D721Med (cell line): ENCODE measurements at places on chromosomes 4 and X.

DNA sequence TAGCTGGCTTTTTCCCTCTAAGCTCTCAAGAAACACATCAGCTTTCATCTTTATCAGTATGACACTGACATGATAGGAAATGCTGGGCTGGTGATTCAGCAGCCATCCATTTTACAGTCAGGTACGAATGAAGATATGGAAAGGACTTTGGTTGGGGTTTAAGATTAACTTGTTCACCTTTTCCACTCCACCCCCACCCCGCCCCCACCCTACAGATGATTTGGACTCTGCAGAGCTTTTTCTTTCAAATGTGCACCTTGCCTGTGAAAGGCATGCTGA is 132.6 kb downstream of the AKAP4 start:
- DNase-seq = no peak

- DNase-seq = no peak
Observed at GRCh38 chrX:39167791-39168190, 366.5 kb downstream of the MID1IP1 start.

- DNase-seq = no peak
Observed at GRCh38 chr4:187193141-187193540, 469.5 kb upstream of the FAT1 start.

GRCh38 chr4:123807866-123808265 is 411.3 kb downstream of the SPRY1 start:
- DNase-seq = no peak

- no peak for DNase-seq
Observed at GRCh38 chr4:48538358-48538757, 48.3 kb downstream of the ZAR1 start.

DNA sequence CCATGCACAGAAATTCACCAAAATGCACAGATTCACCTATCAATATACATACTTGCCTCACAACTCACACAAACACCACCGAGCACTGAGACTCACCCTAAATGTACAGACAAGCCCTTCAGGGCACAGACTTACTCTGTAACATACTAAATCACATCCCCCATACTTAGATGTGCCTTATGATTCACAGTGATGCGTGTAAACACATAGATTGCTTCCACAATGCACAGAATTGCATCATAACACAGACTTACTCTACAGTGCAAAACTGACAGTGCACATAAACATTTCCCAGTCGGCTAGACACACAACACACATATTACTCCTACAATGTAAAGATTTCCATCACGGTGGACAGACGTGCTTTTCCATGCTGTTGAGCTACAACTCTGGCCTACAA is 6.2 kb downstream of the LINC00632 start:
- DNase-seq = no peak

- DNase-seq = no peak
Observed at GRCh38 chr4:142443469-142443868, 402.6 kb downstream of the INPP4B start.

DNA sequence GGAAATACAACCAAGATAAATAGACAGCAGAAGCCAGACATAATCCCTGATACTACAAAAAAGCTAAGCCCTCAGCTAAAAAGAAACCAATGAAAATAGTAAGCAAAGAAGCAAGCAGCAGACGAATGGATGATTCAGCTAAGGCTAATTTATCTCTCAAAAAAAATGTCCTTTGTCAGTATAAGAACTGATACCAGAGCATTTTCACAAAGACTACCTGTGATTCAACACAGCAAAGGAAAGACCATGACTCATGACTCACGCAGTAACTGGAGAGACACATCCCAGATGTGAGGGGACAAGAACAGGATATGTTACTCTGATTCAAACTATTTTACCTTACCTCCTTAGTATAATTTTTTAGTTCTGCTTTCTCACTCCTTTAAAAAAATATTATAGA is 22.7 kb upstream of the TMPRSS11F start:
- no peak for DNase-seq

- DNase-seq = no peak
Observed at GRCh38 chrX:47489507-47490275, 6.7 kb upstream of the ZNF41 start.

GRCh38 chrX:74420196-74421035 is 877 bp upstream of the SLC16A2 start:
- no peak for DNase-seq

GRCh38 chr4:47852136-47852535 is 14.3 kb upstream of the CORIN start:
- DNase-seq = no peak

GRCh38 chr4:40669504-40669903 is 39.8 kb upstream of the RBM47 start:
- no peak for DNase-seq
